ENCODE measurements at places on chromosomes 6 and 20.
A peak's percentile ranks its signal among the peaks of the same experiment; 100 is the strongest.

- no peak for DNase-seq
Observed at GRCh38 chr6:38909015-38909730, 139.4 kb upstream of the GLP1R start.

DNA sequence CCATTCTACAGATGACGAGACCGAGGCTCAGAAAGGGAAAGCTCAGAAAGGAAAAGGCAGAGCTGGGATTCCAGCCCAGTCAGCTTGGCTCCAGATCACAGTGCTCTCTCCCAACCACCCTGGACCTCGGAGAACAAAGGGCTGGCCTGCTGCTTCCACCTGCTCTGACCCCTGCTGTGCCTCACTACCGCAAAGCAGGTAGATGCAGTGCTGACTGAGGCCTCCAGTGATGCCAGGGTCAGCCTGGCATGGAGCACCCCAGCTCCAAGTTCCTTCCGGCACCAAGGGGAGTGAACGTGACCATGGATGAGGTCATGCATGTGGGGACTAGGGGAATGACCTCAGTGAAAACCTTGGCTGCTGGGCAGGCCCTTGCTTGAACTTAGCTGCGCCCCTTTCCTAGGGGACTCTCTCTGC, 20.7 kb upstream of the TLDC2 start:
- no peak for DNase-seq

GRCh38 chr6:14729129-14729871, 516.6 kb upstream of the JARID2 start:
- DNase-seq: no peak

- no peak for DNase-seq
Observed at GRCh38 chr6:150907383-150907782, 41.9 kb downstream of the MTHFD1L start.

DNA sequence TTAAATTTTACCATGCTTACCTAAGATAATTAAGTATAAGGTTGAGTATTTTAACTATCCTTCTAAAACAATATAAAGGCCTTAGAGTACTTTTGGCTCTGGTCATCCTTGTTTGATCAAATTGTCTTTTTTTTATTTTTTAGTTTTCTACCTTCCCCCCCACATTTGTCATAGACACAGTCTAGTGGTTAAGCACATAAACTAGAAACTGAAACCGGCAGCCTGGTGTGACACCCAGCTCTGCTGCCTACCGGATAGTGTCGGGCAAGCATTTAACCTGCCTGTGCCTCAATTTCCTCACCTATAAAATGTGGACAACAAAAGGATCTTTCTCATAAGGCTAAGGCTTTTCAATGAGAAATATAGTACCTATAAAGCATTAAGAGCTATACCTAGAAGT, 21.6 kb upstream of the TULP4 start:
- no peak for DNase-seq

- no peak for DNase-seq
Observed at GRCh38 chr6:134115715-134116074, 63.3 kb upstream of the SLC2A12 start.

DNA sequence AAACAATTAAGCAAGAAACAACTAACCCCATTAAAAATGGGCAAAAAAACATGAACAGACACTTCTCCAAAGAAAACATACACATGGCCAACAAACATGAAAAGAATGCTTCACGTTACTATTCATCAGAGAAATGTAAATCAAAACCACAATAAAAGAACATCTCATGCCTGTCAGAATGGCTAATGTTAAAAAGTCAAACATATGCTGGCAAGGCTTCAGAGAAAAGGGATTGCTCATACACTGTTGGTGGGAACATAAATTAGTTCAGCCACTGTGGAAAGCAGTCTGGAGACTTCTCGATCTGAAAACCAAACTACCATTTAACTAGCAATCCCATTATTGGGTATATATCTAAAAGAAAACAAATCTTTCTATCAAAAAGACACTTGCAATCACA, 217.5 kb downstream of the TINAG start:
- no peak for DNase-seq

DNA sequence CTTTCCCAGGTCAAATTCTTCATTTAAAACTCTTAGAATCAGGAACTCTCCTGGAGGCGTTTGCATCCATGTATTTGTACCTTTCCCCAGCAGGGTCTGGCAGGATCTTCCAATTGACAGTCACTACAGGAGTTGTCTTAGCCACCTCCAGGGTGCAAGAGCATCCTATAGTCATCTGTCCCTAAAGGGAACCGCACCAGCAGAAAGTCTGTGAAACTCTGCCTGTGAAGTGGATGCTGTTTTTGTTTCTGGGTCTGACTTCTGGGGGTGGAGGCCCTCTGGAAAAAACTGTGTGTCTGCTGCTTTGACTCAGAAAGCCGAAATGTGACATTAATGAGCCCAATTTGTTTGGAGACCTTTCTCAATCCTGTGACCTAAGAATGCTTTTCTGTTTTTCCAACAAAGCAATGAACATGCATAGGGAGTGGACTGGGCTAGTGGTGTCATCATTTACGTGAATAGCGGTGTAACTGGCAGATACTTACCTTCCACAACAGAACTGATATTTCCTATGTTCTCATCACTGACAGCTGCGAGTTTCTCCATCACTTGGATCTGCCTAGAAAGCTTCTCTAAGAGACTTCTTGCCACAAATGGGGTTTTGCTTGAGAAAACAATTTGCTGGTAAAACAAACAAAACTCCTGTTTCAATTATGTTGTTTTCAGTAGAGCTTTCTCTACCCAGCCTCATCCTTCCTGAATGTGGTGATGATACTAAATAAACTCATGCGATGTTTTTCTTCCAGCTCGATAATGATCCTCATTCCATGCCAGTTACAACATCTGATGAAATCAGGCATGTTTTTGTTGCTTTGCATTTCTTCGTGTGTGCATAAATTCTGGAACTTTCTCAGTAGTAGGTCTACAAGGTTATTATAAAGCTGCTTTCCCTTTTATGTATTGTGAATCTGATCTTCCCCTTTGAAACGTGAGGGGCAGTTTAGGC, 33.3 kb upstream of the ARMH2 start:
- DNase-seq: no peak

- no peak for DNase-seq
Observed at GRCh38 chr20:42093542-42094440, 475.6 kb upstream of the CHD6 start.

GRCh38 chr6:26175033-26175427, 87.8 kb downstream of the HFE start:
- no peak for DNase-seq

- no peak for DNase-seq
Observed at GRCh38 chr6:96015518-96016333, at the start of gene FUT9. FUT9 (plus strand) TSS chr6:96015974; CDS start chr6:96203156, 187,182 bp downstream.

- DNase-seq: peak; percentile 49
Observed at GRCh38 chr6:83536034-83536646, 23.8 kb downstream of the PRSS35 start.

- peak; percentile 79 for DNase-seq
Observed at GRCh38 chr6:27812805-27813492, 99.2 kb downstream of the OR2B2 start.

- DNase-seq: no peak
Observed at GRCh38 chr6:30997301-30997700, 13.0 kb upstream of the MUC22 start.

DNA sequence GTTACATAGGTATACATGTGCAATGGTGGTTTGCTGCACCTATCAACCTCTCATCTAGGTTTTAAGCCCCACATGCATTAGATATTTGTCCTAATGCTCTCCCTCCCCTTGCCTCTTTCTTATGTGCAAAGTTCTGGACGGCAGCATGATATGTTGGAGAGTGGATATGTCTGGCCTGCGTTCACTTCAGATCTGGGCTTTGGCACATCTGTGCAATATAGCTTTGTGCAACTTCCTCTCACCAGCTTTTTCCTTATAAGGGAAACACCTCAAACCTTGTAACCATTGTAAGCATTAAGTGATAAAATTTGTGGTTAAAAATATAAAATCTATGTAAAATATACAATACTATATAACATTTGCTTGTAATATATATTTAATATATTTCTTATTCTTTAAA, 288.0 kb downstream of the PHACTR1 start:
- no peak for DNase-seq

DNA sequence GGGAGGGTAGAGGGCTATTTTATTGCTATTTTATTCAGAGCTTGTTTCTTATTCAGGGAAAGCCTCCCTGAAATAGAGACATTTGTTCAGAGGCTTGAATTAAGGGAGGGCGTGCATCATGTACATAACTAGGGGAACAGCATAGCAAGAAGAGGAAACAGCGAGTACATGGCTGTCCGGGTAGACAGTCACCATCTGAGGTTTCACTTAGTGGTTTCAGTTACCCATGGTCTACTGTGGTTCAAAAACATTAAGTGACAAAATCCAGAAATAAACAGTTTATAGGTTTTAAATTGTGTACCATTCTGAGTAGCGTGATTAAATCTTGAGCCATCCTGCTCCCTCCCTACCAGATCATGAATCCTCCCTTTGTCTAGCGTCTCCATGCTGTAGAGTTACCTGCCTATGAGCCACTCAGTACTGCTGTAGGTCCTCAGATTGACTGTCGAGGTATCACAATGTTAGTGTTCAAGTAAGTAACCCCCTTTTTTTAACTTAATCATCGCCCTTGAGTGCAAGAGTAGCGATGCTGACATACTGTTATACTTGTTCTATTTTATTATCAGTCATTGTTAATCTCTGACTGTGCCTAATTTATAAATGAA, 791.5 kb downstream of the TFAP2A start:
- DNase-seq: no peak

- peak; percentile 43 for DNase-seq
Observed at GRCh38 chr20:25987073-25987927, 290.6 kb upstream of the ZNF337 start.
